ENCODE measurements at places on chromosomes 11 and 22.
A peak's percentile ranks its signal among the peaks of the same experiment; 100 is the strongest.

DNA sequence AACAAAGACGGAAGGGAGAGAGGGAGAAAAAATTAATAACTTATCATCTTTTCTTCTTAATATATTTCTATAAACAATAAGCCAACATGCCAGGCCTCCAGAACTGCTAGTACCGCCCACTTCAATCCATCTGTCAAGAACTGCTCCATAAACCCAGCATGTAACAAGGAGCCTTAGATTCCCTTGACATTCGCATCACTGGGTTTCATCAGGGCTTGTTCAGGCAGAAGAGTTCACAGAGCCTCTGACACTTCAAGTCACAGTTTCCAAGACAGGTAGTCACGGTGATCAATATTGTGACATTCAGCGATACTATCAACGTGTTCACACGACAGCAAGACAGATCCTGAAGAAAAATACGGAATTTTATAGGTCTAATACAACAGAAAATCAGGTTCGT lies 61.7 kb downstream of the LARGE2 start:
- DNase-seq, result peak; percentile 5

DNA sequence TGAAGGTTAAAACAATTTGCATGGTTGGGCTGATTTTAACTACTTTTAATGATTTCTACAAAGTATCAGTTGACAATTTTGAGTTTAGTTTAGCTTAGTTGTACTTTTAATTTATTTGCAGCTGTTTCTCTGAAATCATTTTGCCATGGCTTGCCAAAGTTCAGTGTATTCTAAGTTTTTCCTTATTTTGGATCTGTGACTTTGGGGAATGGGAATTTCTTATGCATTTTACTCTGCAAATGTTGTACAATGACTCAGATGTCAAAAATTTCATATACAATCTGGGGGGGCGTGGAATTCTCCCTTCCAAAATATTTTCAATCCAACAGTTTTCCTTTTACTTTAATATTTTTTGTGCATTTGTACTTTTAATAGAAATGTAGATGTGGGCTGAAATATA lies 8.9 kb upstream of the DCHS1 start:
- no peak for DNase-seq

DNA sequence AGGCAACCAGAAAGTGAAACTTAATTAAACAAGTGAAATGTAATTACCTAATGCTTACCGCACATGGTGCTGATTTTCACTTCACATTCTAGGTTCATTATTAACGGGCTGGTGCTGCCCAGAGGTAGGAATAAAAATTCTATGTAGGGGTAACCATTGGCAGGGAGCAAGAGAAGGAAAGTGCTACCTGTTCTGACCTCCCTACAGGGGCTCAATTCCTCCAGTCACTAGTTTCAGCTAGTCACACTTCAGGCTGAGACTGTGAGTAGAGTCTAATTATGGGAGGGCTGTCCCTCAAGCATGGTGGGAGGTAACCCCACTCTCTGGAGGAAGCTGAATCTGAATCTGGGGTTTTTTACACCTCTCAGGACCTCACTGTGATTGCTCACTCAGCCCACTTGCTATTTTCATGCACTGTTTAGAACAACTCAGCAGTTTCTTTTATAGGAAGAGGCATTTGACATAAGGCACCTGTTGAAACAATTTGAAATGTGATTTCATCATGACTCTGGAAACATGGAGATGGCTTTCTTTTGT lies 75.4 kb downstream of the MAML2 start:
- DNase-seq, result no peak

GRCh38 chr22:37151401-37151800 lies 1.7 kb upstream of the IL2RB start:
- DNase-seq, result no peak

GRCh38 chr11:123303924-123304323 lies 108.9 kb upstream of the CLMP start:
- no peak for DNase-seq

GRCh38 chr11:27250867-27251665 lies 111.9 kb downstream of the CCDC34 start:
- DNase-seq, result no peak

- no peak for DNase-seq
Observed at GRCh38 chr22:28141614-28142013, 222.6 kb upstream of the PITPNB start.

DNA sequence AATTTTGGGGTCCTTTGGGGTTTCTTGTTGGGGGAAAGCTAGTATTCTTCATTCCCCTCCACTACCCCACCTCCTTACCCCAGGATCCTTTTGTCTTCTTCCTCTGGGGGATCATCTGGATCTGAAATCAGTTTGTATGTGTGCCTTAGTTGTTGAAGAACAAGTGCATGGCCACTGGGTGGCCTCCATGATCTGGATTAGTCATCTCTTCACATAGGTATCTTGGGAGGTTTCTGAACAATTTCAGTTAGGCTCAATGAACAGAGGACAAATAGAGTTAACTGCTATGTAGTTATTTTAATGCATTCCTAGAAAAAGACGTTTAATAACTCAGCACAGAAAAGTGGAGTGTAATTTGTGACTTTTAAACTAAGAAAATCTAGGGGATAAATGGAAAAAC lies 7.1 kb upstream of the VWA5A start:
- peak; percentile 40 for DNase-seq

- peak; percentile 28 for DNase-seq
Observed at GRCh38 chr11:69101115-69101791, 52.5 kb downstream of the TPCN2 start.

- peak; percentile 33 for DNase-seq
Observed at GRCh38 chr11:119320776-119321524, 4.0 kb upstream of the MCAM start.

DNA sequence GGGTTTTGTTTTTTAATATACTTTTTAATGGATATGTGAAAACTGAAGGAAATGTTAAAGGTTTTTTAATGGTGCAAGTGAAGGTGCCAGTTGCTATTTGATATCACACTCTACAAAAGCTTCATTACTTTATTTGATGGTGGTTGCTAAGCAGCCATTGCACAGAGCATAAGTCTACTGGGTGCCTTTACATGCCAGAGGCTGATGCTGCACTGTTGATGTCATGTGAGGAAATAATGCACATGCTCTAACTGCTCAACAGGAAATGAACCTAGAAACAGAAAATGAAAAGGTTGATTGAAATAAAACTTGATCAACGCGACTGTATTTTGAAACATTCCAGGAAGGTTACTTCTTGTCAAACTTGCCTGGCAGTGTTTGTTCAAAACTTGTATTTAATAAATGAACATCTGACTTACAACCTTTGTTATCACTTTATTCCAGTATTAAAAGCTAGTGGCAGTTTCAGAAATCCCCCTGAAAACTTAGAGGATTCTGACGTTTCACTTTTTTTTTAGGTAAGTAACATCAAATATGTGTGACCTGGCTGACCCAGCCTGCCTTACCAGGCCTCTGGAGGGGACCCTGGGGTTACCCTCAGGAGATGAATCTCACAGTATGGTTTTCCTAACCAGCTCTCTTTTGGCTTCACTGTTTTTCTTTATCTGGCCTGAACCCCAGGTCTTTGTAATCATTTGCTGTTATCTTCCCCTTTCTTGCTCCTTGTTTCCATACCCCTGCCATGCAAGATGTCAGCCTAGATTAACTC lies 2.4 kb upstream of the ATP5MG start:
- no peak for DNase-seq

GRCh38 chr11:86673872-86674750 lies 1.7 kb upstream of the ME3 start:
- no peak for DNase-seq
